ENCODE measurements at places on chromosomes 5 and 9. TPM values are rescaled to one million over a fixed set of nuclear protein-coding genes. Genes with fewer than 3 reads are reported as not detected.

DNA sequence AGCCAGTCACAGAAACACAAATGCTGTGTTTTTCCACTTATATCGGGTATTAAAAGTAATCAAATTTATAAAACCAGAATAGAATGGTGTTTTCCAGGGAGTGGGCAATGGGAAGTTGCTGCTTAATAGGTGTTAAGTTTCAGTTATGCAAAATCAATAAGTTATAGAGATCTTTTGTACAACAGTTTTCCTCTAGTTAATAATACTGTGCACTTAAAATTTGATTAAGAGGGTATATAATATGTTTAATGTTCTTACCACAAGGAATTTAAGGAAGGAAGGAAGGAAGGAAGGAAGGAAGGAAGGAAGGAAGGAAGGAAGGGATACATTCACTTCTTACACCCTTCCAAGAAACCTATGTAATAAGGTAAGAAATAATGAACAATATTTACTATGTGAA, 867.7 kb upstream of the CDH6 start:
- DNase-seq: no peak

The GRIA1 gene
- total RNA-seq: 0.30 TPM

The CAVIN4 gene
- total RNA-seq: 102 TPM

GRCh38 chr9:118252027-118252426, 547.8 kb downstream of the TLR4 start:
- DNase-seq: no peak

DNA sequence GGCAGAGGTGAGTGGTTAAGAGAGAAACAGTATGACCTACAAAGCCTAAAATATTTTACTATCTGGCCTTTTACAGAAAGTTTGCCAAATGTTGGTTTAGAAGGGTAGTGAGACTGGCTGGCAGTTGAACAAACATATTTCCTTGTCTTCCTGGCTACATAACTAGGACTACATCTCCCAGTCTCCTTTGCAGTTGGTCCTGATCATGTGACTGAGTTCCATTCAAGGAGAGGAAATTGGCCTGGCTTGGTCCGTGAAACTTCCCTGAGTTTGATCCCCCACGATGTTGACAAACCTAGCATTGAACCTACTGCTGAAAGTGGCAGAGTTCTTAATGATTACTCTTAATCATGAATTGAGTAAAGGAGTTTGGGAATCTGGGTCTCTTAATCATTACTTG, 280.8 kb downstream of the SLIT3 start:
- no peak for DNase-seq

GRCh38 chr9:90795084-90795483, 6.5 kb upstream of the SYK start:
- no peak for DNase-seq

DNA sequence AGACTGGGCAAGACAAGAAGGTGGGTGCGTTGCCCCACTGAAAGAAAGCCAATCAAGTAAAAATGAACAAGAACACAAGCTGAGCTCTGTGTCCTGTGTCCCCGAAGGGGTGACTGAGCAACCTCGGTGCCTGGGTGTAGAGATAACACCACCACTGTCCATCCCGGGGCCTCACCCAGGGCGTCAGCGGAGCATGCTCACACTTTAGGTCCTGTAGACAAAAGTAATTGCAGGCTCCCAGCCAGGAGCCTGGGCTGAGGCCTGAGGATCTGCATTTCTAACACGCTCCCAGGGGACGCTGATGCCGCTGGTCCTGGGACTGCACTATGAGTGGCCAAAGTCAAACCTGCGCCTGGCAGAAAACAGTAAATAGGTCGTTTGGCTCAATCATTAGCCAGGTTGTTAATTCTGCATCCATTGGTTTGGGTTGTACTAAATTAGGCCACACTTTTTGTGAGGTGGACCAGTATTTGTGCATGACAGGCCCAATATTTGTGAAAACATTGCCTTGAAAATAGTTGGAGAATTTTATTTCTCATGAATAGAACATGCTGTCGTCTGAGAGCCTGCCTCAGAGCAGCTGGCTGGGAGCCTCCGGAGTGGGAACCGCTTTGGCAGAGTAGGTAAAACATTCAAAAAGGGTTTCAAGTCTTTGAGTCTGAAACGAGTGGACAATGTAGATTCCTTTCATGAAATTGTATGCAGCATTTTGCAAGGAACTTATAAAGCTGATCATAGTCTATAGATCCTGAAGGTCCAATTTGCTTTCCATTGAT, 38.3 kb downstream of the ANKRD33B start:
- no peak for DNase-seq

The FBN2 gene
- total RNA-seq: 7.1 TPM

The TOR2A gene
- 4.4 TPM for total RNA-seq

- DNase-seq: no peak
Observed at GRCh38 chr5:10445352-10445751, 3.7 kb downstream of the ROPN1L start.

GRCh38 chr9:101025940-101026339, 2.6 kb upstream of the PLPPR1 start:
- no peak for DNase-seq

DNA sequence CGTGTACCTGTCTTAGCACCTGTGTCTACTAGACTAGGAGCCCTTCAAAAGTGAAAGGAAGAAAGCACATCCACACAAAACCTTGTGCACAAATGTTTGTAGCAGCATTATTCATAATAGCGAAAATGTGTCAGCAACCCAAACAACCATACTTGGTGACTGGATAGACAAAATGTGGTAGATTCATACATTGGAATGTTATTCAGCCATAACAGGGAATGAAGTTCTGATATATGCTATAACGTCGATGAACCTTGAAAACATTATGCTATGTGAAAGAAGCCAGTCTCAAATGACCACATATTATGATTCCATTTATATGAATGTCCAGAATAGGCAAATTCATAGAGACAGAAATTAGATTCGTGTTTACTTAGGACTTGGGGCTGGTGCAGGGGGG, 57.8 kb upstream of the LARP1 start:
- DNase-seq: no peak

- DNase-seq: no peak
Observed at GRCh38 chr5:142686968-142687367, 1.1 kb upstream of the FGF1 start.

DNA sequence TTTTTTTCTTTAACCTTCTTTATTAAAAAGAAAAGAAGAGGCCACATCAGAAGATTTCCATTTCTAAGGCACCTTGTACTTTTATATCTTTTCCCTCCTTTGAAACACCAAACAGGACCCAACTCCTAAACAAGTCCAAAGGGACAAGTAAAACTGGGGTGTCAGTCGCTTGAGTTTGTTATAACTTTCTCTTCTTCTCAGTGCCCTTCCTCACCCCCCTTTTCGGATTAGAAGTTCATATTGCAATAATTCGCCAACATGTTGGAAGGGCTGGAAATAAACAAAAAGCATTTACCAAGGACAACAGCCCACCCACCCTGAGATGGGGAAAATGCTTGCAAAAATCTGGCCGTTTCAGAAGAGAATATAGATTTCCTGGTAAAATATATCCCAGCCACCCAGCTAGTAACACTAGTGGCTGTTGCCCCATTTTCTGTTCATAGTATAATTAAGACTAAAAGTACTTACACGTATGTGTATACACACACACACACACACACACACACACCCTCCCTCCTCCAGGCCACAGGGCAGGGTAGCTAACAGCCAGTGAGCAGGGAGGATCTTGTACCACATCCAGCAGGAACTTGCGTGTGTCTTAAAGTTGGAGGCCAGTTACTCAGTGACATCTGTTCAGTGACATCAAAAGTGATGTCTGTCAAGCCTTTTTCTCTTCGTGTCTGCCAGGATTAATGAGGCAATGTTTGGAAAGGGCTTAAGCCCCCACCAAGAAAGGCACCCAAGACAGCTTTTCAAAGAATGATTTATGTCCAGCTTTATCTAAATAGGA, 149.1 kb upstream of the KLF4 start:
- no peak for DNase-seq

GRCh38 chr5:132321109-132321721, 27.0 kb downstream of the SLC22A4 start:
- DNase-seq: no peak

DNA sequence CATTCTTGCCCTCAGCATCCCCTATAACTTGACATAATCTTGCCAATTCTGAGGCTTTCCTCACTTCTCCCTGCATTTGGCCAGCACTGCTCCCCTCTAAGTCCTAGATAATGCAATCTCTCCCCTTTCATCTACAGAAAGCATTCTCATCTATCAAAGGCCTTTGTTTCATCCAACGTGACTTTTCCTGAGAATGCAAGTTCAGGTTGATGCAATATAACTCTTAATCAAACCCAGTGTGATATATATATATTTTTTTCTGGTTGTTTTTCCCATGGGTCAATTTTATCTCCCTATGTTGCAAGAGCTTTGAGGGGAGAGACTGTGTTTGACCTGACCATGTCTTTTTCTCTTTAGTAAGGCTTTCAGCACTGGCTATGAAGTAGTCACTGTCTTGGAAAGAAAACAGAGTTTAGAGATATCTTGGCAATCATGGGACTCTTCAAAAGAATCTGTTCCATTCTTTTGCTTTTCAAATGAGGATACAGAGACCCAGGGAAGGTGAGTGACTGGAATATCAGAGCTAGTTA, 268.6 kb downstream of the TRPM3 start:
- DNase-seq: no peak

GRCh38 chr5:118366429-118366828, 621.9 kb downstream of the DTWD2 start:
- DNase-seq: no peak

GRCh38 chr9:86926145-86926544, 21.2 kb downstream of the GAS1 start:
- no peak for DNase-seq

GRCh38 chr9:130630506-130631330, 33.7 kb upstream of the PRDM12 start:
- peak; percentile 81 for DNase-seq

DNA sequence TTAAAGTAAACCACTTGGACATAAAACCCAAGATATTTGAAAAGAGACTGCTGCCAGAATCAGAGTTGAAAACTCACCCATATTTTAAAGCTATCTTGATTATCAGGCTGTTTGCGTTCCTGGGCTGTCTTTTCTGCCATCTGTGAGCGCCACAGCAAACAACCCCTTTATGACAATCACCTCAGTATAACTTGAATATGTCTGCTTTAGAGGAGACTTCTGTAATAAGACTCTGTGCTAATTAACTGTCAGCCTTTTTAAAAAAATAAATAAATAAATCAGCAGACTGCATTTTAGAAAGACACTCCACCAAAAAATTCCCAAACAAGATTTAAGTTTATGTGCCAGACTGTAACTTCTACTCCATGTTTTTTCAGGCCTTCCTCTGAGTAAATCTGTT, 375.7 kb upstream of the CCNH start:
- no peak for DNase-seq

GRCh38 chr5:178389026-178389729, 156.6 kb upstream of the PHYKPL start:
- DNase-seq: peak; percentile 55

- peak; percentile 31 for DNase-seq
Observed at GRCh38 chr5:172149073-172149472, 39.0 kb downstream of the STK10 start.

- no peak for DNase-seq
Observed at GRCh38 chr5:107469485-107470294, 201.0 kb downstream of the EFNA5 start.

The C9 gene
- total RNA-seq: not detected

GRCh38 chr5:158519433-158520021, 580.2 kb downstream of the EBF1 start:
- no peak for DNase-seq

The MARVELD2 gene
- total RNA-seq: 0.62 TPM

DNA sequence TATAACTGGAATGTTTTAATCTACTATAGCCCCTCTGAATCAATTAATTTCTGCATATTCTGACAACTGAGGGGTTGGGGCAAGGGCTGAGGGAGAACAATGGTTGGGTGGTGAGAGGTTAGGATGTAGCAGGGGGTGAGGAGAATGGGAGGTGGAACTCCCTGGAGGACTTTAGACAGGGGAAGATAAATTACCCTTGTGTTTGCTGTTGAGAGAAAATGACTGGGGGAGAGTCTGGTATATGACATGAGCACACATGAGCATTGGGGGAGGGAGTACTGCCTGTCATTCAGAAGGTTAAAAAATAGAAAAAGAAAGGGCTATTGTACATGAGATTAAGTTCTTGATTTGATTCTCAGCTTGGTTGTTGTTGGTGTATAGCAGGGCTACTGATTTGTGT, 37.2 kb upstream of the PAPPA start:
- DNase-seq: no peak

DNA sequence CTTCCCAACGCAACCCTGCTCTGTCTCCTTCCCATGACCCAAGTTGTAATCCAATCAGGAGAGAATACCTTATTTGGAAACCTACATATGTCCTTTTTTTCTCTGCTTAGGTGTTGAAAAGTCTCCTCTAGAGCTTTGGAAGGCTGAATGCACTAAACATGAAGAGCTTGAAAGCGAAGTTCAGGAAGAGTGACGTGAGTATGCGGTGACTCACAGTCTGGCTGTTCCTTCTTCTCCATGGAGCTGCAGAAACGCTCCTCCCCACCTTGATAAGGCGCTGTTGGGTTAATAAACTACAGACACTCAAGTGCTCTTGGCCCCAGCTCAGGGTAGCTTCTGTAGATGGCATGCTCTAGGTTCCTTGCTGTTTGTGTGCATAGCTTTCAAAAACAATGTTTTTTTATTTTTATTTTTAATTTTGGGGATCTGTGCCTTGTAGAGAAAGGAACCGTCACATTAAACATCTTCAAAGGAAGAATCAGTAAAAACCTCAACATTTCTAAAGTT, 30.7 kb downstream of the RAI14 start:
- peak; percentile 77 for DNase-seq

- DNase-seq: no peak
Observed at GRCh38 chr9:36328798-36329411, 70.7 kb upstream of the GNE start.

DNA sequence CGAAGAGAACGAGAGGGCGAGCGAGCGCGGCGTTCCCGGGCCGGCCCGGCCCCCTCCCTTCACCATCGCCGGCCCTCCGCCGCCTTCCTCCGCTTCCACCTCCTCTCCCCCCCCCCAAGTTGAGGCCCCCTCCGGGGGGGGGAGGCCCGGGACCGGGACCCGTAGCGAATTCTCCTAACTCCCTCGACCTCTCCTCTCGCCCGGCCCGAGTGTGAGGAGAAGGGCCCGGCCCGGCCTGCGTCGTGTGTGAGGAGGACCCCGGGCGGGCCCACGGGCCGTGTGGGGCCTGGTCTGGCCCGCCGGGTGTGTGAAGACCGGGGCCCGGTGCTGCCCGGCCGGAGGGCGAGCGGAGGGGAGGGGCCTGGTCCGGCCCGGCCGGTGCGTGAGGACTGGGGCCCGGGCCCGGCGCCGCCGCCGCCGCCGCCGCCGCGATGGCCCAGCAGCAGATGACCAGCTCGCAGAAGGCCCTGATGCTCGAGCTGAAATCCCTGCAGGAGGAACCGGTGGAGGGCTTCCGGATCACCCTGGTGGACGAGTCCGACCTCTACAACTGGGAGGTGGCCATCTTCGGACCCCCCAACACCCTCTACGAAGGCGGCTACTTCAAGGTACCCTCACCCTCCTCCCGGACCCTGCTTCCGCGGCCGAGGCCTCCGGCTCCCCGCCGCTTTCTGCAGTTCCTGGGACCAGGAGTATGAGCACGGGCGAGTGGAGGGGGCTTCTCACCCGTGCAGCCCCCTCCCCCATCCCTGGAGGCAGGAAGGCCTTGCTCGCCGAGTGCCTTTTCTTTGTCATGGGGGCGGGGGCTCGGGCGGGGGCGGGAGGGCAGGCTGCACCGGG, 587 bp downstream of the UBE2R2 start:
- DNase-seq: peak; percentile 80
